ENCODE measurements at places on chromosomes 3 and 15.

- DNase-seq, result no peak
These were observed 64.7 kb downstream of the BFSP2 start for GRCh38 chr3:133464573-133464972.

DNA sequence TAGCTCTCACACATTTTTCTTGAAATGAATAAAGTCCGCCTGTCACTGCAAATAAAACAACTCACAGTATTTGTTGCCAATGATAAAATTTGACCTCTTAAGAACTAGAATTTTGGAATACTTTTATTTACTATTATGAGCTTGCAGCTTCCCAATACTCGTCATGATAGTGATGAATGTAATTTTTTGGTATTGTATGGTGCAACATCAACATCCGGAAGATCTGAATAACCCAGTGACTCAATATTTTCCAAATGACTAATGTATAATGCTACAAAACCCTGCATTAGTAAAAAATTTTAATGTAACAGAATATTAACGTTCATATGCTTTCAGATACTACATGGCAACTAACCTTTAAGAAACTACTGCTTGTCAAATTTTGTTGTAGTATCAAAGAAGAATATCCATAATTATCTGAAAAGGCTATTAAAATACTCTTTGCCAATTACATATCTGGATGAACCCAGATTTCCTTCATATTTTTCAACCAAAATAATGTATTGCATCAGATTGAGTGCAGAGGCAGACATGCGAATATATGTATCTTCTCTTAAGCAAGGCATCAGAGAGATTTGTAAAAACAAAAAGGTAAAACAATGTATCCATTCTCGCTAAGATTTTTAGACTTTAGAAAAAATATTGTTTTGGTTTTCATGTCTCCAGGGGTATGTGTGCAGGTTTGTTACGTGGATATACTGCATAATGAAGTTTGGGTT lies 95.3 kb downstream of the IGF2BP2 start:
- no peak for DNase-seq

GRCh38 chr3:42758126-42758525 lies 14.9 kb downstream of the CCDC13 start:
- no peak for DNase-seq

GRCh38 chr3:60841355-60841754 lies 409.9 kb downstream of the FHIT start:
- no peak for DNase-seq

GRCh38 chr3:101146946-101147345 lies 153.7 kb upstream of the ABI3BP start:
- DNase-seq, result no peak

GRCh38 chr3:129429602-129430001 lies 1.2 kb upstream of the EFCAB12 start:
- DNase-seq, result no peak

DNA sequence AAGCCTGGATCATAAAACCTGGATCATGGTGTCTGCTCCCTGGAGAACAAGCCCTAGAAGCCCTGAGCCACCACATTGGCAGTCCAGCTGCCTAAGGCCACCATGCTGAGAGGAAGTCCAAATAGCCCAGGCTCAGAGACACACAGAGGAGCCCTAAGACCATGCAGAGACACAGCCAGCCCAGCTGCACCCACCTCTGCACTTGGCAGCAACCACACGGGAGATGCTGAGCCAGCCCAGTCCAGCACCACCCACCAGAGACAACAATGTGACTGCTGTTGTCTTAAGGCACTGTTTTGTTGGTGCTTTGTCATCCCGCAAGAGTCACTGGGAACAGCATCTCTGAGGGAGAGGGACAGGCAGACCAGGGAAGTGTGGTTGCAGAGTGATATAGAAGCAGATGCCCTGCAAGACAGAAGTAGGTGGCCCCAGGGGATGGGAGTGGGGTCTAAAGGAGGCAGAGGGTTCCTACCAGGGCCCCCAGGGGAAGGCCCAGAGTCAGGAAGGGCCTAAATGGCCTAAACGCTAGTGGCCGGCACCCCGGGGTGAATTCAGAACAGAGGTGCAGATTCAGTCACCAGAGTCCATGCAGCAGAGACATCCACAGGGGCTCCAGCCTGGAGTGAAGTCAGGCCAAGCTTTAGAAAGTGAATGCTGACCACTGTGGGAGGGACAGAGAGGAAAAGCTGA lies 105.4 kb upstream of the PRR20G start:
- DNase-seq, result no peak

DNA sequence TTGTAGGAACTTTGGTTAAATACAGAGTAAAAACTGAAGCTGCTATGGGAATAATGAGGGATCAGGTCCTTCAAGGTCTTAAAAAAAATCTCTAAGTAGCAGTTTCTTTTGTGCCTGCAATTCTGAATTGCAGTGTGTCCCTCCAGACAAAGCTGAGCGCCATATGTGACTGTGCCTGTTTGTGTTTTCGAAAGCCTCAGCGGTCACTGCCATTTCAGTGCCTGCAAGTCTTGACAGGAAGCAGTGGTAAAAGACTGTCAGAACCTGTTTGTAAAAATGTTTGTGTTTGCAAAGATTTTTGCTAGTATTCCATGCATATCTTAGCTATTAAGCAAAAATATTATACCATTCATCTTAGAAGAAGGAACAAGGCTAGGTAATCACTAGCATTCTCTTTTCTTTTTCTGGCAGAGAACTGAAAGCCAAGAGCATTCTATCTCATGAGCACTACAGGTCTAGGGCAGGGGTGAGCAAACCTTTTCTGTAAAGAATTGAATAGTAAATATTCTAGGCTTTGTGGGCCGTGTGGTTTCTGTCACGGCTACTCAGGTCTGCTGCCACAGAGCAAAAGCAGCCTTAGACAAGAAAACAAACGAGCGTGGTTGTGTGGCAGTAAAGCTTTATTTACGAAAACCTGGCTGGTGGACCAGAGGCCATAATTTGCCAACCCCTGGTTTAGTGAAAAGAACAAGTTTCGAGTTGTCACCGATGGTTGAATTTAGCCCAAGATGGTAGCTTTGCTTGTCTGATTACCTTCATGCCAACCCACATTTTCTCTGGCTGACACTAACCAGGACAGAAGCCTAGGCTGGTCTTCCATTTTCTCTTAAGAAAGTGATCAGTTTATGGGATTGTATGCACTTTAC lies 134.4 kb downstream of the CACNA1D start:
- DNase-seq, result no peak

- no peak for DNase-seq
These were observed 150.0 kb downstream of the NFKBIZ start for GRCh38 chr3:101999177-101999779.

GRCh38 chr3:56113231-56113630 lies 355.0 kb downstream of the ERC2 start:
- no peak for DNase-seq

GRCh38 chr3:54772746-54773145 lies 155.1 kb downstream of the LRTM1 start:
- no peak for DNase-seq

All from urothelium cell line (cell line).